Gastrocnemius medialis (tissue), 4 donors: ENCODE measurements at places on chromosomes 5 and 9.

- no peak overlapping the region for H3K27ac ChIP-seq
- H3K36me3 ChIP-seq, result no peaks in the 10 kb centered on the region
- H3K4me1 ChIP-seq, result no peaks in the 10 kb centered on the region
- no peak overlapping the region for H3K4me3 ChIP-seq
Observed at GRCh38 chr5:99936911-99937310, 598.3 kb upstream of the FAM174A start.

- H3K4me1 ChIP-seq, result peaks cover 4% of the 10 kb centered on the region
- no peaks in the 10 kb centered on the region for H3K36me3 ChIP-seq
- no peak overlapping the region for H3K27ac ChIP-seq
- no peaks in the 10 kb centered on the region for H3K27me3 ChIP-seq
- no peak overlapping the region for H3K4me3 ChIP-seq
- DNase-seq, result no peak
Observed at GRCh38 chr5:113036826-113037225, 60.2 kb downstream of the DCP2 start.

GRCh38 chr5:52987711-52988331 is 1.3 kb upstream of the ITGA2 start:
- no peak overlapping the region for H3K4me3 ChIP-seq
- no peaks in the 10 kb centered on the region for H3K36me3 ChIP-seq
- DNase-seq, result no peak
- no peak overlapping the region for H3K27ac ChIP-seq
- peaks cover 3% of the 10 kb centered on the region for H3K27me3 ChIP-seq

DNA sequence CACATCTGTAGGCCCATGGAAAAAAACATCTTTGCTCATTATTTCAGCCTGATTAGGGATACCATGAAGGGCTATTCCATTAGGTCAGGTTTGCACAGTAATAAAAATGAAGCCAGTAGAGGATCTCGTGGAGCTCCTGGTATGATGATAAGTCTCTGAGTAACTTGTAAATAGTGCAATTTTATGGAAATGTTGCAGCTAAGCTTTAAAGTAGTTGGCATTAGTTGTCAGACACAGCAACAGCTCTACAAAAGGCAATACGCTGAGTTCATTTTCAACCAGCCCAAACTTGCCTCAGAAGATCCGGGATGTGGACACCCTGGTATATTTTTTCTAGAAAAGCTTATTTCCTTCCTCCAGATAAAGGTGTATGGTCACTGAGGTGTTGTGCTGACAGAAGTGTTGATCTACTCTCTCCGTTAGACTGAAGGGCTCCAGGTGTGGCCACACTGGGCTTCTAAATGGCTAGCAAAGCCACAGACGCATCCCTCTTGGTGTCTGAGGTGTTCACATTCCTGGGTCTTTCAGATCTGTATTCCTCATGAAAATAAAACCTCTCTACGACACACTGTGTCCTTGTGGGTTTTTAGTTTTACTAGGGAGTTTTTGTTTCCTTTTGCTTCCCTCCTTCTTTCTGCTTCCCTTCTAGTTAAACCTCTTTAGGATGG is 141.6 kb downstream of the GHR start:
- DNase-seq, result no peak
- no peak overlapping the region for H3K4me3 ChIP-seq

- no peaks in the 10 kb centered on the region for H3K4me1 ChIP-seq
- DNase-seq, result no peak
- H3K27me3 ChIP-seq, result no peaks in the 10 kb centered on the region
- no peak overlapping the region for H3K4me3 ChIP-seq
- no peak overlapping the region for H3K27ac ChIP-seq
- no peaks in the 10 kb centered on the region for H3K36me3 ChIP-seq
Observed at GRCh38 chr5:147957901-147958300, 51.6 kb upstream of the C5orf46 start.

- H3K4me3 ChIP-seq, result no peak overlapping the region
- no peaks in the 10 kb centered on the region for H3K4me1 ChIP-seq
- no peak overlapping the region for H3K27ac ChIP-seq
- DNase-seq, result no peak
- H3K36me3 ChIP-seq, result no peaks in the 10 kb centered on the region
Observed at GRCh38 chr9:90180381-90180780, 462.2 kb downstream of the DIRAS2 start.

DNA sequence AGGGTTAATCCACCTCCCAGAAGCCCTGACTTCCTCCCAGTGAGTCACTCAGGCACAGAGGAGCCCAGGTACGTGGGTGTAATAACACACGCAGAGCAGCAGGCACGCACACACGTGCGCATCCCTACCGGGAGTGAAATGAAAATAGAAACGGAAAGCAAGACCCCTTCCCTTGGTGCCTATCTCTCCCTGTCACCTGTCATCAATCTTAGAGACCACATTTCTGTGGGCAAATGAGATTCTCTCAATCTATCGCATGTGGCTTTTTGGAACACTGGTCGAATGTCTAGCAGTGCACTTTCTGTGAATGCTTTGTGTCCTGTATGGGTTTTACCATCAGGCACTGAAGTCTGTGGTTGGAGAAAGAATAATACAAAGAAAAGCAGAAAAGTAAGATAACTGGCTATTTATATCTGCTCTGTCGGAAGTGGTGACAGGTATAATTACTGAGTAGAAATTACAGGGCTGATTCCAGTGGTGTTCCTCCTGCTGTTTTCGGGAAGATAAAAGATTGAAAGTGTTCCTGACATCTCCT is 137.7 kb upstream of the GRIA1 start:
- no peaks in the 10 kb centered on the region for H3K27me3 ChIP-seq
- H3K27ac ChIP-seq, result no peak overlapping the region
- DNase-seq, result no peak
- no peak overlapping the region for H3K4me3 ChIP-seq
- no peaks in the 10 kb centered on the region for H3K36me3 ChIP-seq

GRCh38 chr5:177230660-177231059 is 72.9 kb downstream of the RAB24 start:
- H3K4me1 ChIP-seq, result peaks cover 50% of the 10 kb centered on the region
- DNase-seq, result no peak

DNA sequence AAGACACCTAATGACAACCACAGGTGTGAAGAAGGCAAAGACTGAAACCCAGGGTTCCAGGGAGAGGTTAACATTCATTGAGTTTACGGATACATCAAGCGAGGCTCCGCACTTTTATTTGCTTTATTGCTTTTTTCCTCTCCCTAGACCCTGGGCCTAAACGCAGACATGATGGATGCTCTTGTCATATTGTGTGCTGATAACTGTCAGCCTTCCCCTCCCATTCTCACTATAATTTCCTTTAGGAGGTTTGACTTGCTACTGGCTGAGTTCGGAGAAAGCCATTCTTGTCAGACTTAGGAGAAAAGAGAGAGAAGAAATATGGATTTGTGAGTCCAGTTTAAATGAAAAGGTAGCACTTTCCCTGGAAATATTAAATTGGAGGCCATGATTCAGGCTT is 471.6 kb downstream of the DNAH5 start:
- H3K27me3 ChIP-seq, result no peaks in the 10 kb centered on the region
- H3K4me3 ChIP-seq, result no peak overlapping the region
- H3K36me3 ChIP-seq, result no peaks in the 10 kb centered on the region
- H3K27ac ChIP-seq, result no peak overlapping the region
- no peaks in the 10 kb centered on the region for H3K4me1 ChIP-seq

DNA sequence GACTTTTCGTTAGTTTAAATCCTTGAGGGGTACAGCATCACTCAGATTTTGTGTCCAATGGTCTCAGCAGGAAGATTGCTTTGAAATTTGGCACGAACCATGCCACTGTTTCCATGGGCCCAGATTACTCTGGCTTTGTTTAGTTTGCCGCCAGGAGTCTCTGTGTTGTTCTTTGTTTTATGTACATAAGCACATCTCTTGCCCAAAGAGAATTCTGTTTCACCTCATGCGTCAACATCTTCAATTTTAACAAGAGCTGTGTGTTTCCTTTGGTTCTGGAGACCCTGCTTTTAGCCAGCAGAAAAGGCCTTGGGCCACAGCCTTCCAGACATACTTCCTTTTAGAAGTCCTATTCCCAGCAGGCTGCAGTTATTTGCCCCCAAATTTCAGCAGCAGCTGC is 62.4 kb downstream of the TNPO1 start:
- no peak for DNase-seq
- no peaks in the 10 kb centered on the region for H3K36me3 ChIP-seq
- H3K27me3 ChIP-seq, result no peaks in the 10 kb centered on the region
- no peak overlapping the region for H3K4me3 ChIP-seq

GRCh38 chr5:97542469-97542868 is 359.4 kb upstream of the RIOK2 start:
- no peaks in the 10 kb centered on the region for H3K4me1 ChIP-seq
- no peaks in the 10 kb centered on the region for H3K27me3 ChIP-seq
- H3K4me3 ChIP-seq, result no peak overlapping the region
- H3K27ac ChIP-seq, result no peak overlapping the region
- DNase-seq, result no peak
